ENCODE measurements at places on chromosomes 5 and 9.

DNA sequence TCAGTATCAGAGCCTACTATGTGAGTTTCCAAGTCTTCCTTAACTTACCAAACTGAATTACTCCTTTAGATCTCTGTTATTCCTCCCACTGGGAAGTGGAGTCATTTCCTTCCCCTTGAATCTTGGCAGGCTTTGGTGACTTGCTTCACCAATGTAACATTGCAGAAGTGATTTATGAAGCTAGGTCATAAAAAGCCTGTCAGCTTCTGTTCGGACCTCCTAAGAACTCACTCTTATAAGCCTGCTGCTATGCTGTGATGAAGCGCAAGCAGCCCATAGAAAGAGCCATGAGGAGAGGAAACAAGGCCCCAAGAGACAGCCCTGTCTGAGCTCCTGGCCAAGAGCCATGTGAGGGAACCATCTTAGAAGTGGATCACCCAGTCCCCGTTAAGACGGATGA, 14.2 kb upstream of the FOXB2 start:
- DNase-seq: no peak

- DNase-seq: no peak
These were observed 152.9 kb upstream of the ISL1 start for GRCh38 chr5:51230336-51230735.

DNA sequence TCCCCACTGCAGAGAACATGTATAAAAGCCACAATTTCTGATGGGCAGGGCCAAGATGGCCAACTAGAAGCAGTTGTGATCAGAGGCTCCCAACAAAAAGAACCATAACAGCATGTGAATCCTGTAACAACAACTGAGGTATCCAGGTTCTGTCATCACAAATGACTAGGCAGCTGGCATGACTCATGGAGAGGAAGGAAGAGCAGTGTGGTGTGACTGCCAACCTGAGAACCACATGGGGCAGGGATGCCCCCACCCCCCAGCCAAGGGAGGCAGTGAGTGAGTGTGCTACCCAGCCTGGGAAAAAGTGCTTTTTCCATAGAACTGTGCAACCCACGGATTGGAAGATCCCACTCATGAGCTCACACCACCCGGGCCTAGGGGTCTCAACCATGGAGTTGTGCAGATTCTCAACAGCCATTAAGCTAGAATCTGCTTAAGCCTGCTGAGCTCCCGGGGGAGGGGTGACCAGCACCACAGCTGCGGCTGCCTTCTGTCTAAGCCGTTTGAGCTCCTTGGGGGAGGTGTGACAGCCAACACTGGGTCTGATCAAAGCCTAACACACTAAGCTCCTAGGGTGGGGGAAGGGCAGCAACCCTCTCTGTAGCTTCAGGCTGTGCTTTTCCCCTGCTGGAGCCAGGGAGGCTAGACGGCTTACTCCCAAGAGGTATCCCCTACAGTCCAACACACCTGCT, 80.1 kb upstream of the DMAC1 start:
- no peak for DNase-seq

DNA sequence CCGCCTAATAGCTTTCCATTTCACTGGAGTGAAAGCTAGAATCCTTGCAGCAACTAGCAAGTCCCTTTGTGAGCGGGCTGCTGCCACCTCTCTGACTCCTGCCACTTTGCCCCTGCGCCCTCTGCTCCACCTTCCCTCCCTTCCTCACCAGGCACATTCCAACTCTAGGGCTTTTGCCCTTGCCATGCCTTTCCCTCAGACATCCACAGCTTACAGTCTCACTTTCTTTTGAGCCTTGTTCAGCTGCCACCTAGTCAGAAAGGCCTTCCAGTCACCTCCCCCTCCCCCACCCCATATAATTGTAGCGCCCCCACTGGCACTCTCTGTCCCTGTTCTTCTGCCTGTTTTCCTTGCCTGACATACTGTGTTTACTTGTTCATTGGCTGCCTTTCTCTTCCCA, 31.0 kb downstream of the CYSTM1 start:
- DNase-seq: no peak

DNA sequence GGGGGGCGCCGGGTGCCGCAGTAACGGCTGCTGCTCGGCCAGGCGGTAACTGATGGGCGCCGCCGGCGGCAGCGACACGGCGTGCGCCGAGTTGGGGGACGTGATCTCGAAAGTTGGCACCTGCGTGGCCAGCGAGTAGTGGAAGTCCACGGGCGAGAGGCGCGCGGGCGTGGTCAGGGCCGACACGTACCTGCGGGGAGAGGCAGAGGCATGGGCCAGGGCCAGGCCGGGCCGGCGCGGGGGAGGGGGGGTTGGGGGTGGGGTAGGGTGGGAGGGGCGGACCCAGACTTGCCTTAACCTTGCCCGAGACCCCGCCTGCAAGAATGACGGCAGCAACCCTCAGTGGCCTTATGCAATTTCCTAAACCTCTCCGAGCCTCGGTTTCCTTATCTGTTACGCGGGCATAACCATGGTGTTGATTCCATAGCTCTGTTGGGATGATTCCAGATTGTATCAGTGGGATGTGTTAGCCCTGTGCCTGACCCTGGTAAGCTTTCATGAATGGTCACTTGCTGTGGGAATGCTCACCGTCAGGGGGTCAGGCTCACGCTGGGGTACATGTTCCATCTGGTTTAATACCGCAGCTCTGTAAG, 53.0 kb downstream of the PSD2 start:
- no peak for DNase-seq

GRCh38 chr9:7536310-7536939, 263.2 kb downstream of the DMAC1 start:
- no peak for DNase-seq

GRCh38 chr9:708551-709432, 132.7 kb upstream of the DMRT1 start:
- no peak for DNase-seq

GRCh38 chr9:129276486-129277230, 98.6 kb upstream of the IER5L start:
- no peak for DNase-seq

DNA sequence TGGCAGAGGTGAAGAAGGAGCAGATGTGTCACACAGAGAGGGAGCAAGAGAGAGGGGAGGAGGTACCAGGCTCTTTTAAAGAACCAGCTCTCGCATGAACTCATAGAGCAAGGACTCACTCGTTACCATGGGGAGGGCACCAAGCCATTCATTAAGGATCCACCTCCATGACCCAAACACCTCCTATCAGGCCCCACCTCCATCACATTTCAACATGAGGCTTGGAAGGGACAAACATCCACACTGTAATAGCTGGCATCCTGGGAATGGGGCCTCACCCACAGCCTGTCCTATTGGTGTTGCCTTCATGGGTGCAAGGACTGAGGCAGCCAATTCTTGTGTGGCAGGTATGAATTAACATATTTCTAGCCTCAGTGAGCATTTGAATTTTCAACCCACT, 11.6 kb upstream of the TNFAIP8 start:
- no peak for DNase-seq

DNA sequence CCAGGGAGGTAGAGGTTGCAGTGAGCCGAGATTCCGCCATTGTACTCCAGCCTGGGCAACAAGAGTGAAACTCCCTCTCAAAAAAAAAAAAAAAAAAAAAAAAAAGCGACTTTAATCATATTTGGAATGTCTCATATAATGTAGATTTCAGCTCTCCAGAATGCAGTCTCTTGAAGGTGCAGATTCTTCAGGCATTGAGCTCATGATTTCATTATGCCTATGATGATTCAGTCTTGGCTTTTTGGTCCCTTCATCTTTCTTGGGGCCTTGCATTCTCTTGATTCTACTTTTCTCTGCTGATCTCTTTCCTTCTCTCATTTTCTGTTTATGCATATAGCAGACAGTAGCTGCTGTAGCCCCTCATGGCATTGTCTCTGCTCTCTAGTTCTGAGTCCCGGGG, 22.9 kb downstream of the KDM4C start:
- DNase-seq: no peak

- no peak for DNase-seq
These were observed 143.0 kb upstream of the SHB start for GRCh38 chr9:38212016-38212415.

GRCh38 chr5:117143406-117143805, 568.8 kb upstream of the SEMA6A start:
- no peak for DNase-seq

- no peak for DNase-seq
These were observed 443.8 kb upstream of the CYLC2 start for GRCh38 chr9:102551346-102551745.

DNA sequence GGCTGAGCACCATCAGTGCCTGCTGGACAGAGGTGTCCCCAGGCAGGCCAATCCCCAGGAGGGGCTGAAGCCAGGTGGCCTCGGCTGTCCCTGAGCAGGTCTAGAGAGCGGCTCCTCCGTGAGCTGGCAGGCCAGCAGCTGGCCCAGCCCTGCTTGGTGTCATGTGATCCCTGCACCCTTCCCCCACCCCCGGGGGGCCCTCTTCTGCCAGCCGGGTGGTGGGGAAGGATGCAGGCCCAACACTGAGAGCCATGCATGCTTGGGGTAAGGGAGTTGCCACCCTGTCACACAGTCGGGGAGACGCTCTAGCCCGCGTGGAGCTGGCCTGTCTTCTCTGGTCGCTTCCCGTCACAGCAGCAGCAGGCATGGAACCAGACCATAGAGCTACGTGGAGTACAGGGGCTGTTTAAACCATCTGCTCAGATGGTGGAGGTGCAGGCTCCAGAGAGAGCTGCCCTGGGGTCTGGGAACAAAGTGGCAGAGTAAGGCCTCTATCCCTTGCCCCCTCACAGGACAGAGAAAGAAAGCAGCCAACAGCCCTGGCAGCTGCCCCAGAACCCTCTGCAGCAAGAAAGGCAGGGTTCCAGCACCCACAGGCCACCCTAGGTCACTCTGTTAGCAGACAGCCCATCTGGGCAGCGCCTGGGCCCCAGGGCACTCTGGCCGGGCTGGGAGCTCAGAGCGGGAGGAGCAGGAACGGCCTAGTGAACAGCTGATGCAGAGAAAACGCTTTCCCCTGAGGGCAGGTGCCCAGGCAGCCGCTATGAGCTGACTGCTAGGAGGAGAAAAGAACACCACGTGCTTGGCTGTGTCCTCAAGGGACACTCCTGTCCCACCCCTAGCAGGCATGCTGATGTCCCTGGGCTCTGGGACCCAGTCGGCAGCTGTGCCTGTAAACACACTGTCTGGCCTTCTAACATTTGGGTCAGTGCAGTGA, 6.8 kb downstream of the RALGDS start:
- no peak for DNase-seq

- DNase-seq: no peak
These were observed 13.6 kb downstream of the UBE2D2 start for GRCh38 chr5:139574641-139575312.

DNA sequence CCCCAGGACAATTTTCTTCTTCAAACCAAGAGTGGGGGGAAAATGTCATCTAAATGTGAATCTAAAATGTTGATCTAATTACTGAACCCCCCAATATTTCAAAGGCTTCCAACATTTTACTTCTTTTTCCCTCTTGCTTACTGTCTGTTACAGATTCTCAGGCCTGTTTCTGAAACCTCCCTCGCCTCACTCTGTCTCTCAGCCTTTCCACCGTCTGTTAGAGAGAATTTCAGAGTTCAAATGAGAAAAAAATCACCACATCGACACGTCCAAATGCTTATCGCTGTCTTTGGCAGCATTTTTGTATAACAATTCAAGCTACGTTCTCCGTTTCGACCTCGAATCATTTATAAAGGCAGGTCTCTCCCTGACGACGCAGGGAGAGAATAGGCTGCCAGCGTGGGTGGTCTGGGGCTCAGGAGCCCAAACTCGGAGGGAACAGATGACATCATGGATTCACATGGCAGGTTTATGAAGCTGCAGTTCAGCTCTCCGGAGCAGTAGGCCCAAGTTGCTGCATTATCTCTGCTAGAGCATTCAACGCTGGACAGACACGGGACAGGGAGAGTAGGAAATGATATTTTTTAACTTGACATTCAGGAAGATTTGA, 139.8 kb downstream of the GAS1 start:
- no peak for DNase-seq

- DNase-seq: no peak
These were observed 12.2 kb upstream of the HSPB3 start for GRCh38 chr5:54443270-54443669.

GRCh38 chr9:133162861-133163503, 732 bp downstream of the GBGT1 start:
- no peak for DNase-seq

GRCh38 chr9:3250741-3251140, 275.1 kb downstream of the RFX3 start:
- peak; percentile 29 for DNase-seq

GRCh38 chr5:96747720-96748119, 60.0 kb downstream of the ERAP1 start:
- no peak for DNase-seq

GRCh38 chr5:78526049-78526525, 122.5 kb downstream of the LHFPL2 start:
- DNase-seq: no peak

DNA sequence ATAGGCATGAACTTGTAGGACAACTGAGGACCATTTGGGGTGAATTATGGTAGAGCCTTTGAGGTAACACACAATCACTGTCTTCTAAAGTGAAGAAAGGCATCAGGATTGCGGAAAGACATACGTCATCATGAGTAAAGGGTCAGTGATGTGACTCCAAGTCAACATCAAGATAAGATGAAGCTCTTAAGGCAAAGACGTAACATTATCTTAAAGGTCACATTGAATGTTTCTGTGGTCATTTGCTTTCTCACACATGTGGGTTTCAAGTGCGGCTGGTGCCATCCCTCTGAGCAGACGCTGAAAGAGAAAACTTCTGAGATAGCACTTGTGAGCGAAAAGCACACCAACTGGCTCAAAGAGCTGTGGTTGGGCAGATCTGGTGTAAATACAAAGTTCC, 63.3 kb upstream of the GRAMD2B start:
- DNase-seq: no peak

- DNase-seq: no peak
These were observed 7.8 kb upstream of the TNFAIP8 start for GRCh38 chr5:119347991-119348390.

- DNase-seq: no peak
These were observed 51.4 kb downstream of the ACER2 start for GRCh38 chr9:19460243-19460642.

DNA sequence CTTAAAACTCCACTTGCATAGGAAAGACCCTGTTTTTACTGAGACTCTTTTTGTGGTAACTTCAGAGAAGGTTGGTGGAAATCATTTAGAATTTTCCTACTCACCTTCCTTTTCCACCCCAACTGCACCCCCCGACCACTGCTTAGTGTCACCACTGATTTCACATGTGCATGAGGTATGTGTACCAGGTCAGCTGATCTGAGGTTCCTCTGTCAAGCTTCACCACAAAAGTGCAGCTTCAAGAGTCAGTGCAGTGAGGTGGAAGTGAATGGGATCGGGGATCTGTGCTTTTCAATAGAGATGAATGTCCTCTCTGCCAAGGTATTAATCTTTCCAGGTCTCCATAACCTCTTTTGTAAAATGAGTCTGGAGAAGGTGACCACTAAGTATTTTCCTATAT, 260.5 kb upstream of the WWC1 start:
- no peak for DNase-seq
